Activated CD4-positive, alpha-beta T cell treated with anti-CD3 and anti-CD28 coated beads, Interleukin-2, amount 50 U/mL, for 4 hours (primary cell): ENCODE measurements at places on chromosomes 13 and 19.

DNA sequence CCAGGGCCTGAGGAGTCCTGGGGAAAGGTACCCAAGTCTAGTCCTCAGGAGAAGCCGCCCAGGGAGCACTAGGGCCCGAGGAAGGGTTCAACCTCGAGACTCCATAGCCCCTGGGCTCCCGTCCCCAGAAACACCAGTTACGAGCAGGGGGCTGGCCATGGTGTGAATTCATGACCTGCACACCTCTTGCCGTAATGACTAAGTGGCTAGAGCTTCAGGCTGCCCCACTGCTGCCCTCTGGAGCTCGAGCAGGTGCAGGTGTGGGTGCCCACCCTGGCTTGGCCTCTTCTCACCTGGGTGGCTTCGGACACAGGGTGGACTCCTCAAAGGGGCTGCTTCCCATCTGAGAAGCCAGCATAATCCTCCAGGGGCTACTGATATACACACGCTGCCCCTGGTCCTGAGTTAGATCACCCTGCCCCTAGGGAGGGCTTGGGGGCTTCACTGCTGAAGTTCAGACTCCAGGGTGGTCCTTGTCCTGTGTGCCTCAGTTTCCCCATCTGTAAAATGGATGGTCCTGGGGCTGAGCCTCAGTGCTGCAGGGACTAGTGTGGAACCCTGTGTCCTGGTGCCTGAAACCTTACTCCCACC lies 13.6 kb downstream of the SPC24 start:
- no peak for DNase-seq

DNA sequence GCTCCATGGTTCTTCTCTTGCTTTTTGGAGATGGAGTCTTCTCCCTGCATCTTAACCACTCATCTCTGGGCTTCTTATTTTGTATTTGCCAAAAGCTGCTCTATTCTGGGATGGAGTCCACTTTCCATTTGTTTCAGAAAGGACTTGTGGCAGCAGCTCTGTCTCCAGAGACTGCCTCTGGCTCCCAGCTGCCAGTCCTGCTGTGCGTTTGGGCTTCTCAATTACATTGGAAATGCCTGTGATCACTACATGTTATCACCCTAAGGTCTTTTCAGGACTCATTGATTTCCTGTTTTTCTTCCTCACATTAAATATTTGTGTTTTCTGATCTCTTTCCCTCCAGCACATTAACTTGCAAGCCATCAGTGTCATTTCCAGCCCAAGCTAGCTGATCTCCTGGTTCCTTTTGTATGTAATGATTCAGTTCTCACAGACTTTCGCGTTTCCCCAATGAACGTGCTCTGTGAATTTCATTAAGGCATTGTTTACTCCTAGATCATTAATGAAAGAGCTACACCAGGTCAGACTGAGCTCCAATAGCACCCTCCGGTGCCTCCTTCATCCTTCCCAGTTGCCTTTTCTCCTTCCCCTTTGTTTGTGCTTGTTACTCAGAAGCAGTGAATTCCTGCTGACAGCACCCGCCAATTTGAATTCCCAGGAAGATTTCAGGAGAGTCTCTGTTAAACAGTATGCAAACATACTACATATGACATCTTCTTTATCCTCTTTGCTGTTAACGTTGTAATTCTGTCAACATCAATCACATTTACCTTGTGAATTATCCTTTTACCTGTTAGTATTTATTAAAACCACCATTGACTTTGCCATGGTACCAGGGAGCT lies 3.0 kb downstream of the CBY2 start:
- no peak for DNase-seq

- no peak for DNase-seq
These were observed 525.2 kb downstream of the LIG4 start for GRCh38 chr13:107690181-107690580.

DNA sequence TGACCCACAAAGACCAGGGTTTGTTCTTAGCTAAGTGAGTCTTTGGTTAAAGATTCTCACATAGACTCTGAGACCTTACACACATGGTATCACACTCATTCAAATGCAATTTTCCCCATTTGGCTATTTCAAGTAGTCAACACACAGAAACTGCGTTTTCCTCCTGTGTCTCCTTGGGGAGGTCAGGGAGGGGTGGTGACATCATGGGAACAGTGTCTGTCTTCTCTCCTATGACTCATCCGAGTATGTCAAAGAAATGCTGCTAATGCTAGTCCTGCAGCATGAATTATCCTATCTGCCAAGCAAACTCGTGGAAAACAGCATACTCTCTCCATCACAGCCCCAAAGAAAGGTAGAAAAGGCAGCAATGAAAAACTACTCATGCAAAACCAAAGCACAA lies 100.2 kb downstream of the ENOX1 start:
- DNase-seq: no peak

DNA sequence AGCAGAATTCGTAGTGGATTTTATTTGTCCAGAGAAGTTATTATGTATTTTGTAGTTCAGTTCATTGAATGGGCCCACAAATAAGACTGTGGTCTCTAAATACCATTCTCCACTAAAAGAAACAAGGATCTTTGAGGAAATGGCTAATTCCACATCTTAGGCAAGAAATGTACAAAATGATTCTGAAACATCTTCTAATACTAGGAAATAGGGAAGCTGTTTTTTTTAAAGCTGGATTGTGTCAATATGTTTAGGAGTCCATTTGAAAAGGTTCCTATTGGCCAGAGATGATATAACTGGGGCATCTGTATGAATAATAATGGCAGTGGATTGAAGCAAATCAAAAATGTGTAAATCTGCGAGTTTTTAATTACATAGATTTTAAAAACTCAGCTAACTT lies 88.5 kb upstream of the SIAH3 start:
- no peak for DNase-seq

GRCh38 chr13:40342461-40342860 lies 324.0 kb downstream of the FOXO1 start:
- DNase-seq: no peak

- no peak for DNase-seq
These were observed 906 bp upstream of the CYP4F11 start for GRCh38 chr19:15935167-15935702.

GRCh38 chr13:112859128-112859816 lies 109.7 kb upstream of the MCF2L start:
- DNase-seq: no peak

DNA sequence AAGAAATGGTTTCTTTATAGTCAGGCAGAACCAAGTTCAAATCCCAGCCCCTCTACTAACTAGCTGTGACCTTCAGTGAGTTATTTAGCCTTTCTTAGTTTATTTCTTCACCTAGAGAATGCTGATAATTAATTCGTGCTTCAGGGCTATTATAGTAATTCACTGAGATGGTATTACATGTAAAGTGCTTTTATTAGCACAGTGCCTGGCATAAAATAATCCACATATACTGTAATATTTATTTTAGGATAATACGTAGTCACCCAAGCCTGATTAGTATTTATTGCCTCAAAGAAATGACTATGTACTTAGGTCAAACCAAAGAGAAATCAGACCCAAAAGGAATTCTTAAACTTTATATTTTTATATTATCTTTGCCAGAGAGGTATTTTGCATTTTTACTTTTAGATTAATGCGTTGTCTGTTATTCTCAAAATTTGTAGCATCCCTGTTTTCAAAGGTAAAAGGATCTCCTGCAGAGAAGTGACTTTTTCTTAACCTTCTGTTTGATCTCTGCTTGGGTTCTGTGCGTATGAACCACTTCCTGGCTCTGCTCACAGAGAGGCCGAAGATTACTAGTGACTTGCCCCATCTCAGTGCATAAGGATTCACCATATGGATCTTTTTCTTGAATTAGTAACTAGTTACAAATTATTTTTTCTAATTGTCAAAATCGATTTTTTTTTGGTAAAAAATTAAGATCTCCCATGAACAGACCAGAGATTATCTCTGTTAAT lies 19.7 kb downstream of the UBAC2 start:
- no peak for DNase-seq

GRCh38 chr13:21696865-21697448 lies 26.1 kb downstream of the FGF9 start:
- no peak for DNase-seq
